ENCODE measurements at places on chromosomes 6 and 20. TPM values are rescaled to one million over a fixed set of nuclear protein-coding genes. Genes with fewer than 3 reads are reported as not detected.
A peak's percentile ranks its signal among the peaks of the same experiment; 100 is the strongest.

- DNase-seq = no peak
Measured at GRCh38 chr6:33676416-33677142, 34.9 kb downstream of the UQCC2 start.

DNA sequence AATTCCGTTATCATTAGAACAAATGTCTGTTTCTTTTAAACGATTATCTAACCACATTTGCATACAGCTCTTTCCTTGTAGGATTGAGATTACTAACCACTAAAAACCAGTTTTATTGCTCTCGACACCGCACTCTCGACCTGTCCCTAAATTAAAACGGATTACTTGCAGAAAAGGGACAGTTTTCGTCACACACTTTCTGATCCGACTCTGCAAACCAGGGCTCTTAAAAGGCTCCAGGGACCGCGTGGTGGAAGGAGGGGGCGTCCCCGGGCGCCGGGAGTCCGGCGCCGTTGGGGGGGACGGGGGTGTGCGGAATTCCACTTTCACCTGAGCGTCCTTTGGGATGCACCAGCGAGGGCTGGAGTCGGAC lies 731 bp downstream of the MAK start:
- DNase-seq = no peak

RIMS1 gene
- total RNA-seq = 1.3 TPM

CD83 gene
- total RNA-seq = 5.3 TPM

DNA sequence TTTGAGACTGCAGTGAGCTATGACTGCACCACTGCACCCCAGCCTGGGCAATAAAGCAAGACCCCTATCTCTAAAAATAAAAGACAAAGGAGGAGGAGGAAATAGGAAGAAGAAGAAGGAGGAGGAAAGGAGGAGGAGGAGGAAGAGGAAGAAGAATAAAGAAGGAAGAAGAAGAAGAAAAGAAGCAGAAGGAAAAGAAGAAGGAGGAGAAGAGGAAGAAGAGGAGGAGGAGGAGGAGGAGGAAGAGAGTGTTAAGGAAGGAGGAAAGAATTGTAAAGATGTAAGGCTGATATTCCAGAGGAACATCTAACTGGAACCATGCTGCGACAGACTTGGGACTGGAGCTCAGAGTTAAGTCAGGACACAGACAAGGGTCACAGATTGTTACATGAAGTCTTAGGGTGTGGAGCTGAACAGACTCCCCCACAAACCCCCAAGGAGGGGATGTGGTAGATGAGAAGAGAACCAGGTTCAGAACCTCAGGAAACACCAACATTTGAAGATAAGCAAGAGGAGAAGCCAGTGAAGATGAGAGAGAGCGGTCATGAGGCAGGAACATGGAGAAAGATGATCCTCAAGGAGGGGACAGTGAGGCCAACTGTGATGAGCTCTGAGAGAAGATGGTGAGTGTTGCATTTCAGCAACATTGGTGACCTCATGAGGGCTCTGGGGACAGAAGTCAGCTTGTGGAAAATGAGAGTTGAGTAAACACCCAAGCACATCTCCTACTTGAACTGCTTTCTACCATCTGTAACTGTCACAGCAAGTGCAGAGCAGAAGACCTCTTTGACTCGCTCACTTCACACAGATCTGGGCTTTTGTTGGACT lies 118.2 kb downstream of the CD164 start:
- no peak for DNase-seq

DNA sequence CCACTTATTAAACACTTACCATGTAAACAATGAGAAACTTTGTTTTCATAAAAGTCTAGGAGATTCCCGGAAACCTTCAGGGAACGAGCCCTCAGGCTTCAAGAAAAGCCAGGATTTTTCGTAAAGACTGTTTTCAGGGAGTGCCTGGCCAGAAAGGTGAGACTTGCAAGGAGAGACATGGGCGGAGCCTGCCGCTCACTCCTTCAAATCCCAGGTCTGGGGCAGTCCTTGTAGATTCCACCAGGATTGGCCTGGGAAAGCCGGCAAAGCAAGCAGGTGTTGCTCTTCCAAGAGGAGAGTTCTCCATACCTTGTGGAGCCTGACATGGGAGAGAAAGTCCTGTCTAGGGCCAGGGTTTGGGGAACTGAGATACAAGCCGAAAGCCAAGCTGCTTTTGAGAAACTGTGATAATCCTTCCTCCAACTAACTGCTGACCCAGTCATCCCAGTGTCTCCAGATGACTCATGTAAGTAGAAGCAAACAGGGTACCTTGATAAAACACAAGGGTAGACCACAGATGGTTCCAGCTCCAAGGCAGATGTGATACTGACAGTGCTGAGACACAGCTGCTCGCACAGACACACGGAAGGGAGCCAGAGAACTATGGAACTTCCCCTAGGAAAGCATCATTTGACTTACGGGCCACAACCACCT lies 69.4 kb upstream of the NAA20 start:
- DNase-seq = no peak

- no peak for DNase-seq
Measured at GRCh38 chr6:106692112-106692818, 62.9 kb downstream of the QRSL1 start.

DNA sequence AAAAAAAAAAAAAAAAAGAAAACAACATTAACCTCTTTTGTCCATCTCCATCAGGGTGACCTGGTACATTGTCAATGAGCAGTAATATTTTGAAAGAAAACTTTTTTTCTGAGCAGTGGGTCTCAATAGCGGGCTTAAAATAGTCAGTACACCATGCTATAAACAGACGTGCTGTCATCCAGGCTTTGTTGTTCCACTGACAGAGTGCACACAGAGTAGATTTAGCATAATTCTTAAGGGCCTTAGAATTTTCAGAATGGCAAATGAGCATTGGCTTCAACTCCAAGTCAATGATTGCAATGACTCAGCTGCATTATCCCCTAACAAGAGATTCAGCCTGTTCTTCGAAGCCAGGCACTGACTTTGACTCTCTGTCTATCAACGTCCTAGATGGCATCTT lies 35.6 kb downstream of the MAP7 start:
- DNase-seq = no peak

GRCh38 chr20:33061658-33062028 lies 7.9 kb downstream of the BPIFB3 start:
- DNase-seq = no peak

DNMT3B gene
- total RNA-seq = 1.5 TPM

TRAPPC3L gene
- total RNA-seq = not detected

GRCh38 chr20:64077876-64078551 lies 1.3 kb downstream of the RGS19 start:
- DNase-seq = no peak

GRCh38 chr6:14765721-14766390 lies 480.0 kb upstream of the JARID2 start:
- DNase-seq = no peak

DNA sequence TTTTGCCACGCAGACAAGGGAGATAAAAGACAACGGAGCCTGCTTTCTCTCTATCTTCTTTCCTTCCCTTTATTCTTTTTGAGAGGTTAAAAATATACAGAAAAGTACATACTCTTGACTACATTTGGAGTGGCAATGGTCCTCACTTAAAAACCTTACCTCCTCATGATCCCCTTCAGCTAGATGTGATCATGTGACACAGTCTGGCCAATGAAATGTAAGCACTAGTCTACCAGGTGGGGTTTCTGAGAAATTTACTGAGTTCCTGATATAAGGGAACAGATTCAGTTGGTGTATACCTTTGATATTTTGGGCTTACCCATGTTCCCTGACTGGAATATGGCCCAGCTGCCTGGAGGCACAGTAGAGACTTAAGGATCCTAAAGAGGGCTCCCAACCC lies 165.5 kb upstream of the BEND3 start:
- no peak for DNase-seq

GRCh38 chr20:23165307-23165750 lies 79.2 kb upstream of the CD93 start:
- no peak for DNase-seq

- no peak for DNase-seq
Measured at GRCh38 chr6:150328744-150329405, 39.9 kb upstream of the IYD start.

TNF gene
- total RNA-seq = not detected

GRCh38 chr6:116373940-116374339 lies 3.2 kb downstream of the DSE start:
- no peak for DNase-seq

DNA sequence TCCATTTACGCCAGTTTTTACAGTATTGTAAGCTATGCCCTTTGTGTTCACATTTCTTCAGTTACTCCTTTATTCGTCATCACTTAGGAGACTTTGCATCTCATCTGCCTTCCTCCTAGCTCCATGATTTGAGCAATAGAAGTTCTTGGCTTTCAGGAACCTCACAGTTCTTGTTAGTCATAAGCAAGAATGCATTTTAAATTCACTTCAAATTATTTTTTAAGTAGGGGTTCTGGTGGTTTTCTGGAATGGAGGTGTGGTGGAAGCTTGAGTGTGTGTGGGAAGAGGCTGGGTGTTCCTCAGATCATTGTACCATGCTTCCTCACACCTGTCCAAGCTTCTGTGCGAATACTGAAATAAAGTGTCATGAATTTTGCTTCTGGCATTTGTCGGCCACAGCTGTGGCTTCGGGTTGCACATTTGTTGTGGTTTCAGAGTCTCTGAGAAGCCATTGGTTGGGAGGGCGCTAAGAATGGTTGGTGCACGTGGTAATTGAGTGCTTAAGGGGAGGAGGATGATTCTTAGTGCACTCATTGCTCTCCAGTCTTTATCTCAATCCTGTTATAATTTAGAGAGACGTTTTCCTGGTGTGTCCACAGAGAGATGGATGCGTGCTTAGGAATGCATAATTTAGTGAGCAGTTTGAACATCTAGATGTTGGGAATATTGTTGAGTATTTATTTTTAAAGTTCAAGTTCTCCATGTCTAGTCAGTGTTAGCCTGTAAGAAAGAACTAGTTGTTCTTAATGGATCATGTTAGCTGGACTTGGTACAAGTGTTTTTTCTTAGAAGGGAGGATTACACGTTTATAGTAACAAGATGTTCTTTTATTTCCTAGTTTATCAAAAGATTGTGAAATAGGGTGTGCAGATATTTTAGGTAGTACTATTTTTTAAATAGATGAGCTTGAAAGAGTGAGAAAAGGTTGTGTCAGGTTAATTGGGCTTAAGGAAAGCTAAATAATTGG lies 31.9 kb downstream of the FOXO3 start:
- DNase-seq = peak; percentile 64

- DNase-seq = no peak
Measured at GRCh38 chr6:24257282-24257681, 100.6 kb downstream of the DCDC2 start.

DNA sequence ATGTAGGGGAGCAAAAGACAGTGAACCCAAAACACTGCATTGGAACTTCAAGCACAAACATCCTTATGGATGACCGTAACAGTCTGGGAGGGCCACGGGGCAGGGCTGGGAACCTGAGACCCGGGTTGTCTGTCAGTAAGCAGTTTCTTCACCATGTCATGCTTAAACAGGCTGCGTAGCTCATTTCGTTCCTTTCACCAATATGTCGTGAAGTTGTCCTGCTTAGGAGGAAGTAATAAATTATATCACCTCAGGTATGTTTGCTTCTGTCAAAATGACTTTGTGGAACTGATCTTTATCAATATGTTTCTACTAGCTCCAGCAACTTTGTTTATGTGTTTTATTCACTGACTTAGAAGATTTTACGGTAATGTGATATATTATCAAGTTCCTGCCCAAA lies 12.4 kb upstream of the MAK start:
- DNase-seq = no peak

SLC17A9 gene
- total RNA-seq = 3.9 TPM

PRL gene
- not detected for total RNA-seq

DNA sequence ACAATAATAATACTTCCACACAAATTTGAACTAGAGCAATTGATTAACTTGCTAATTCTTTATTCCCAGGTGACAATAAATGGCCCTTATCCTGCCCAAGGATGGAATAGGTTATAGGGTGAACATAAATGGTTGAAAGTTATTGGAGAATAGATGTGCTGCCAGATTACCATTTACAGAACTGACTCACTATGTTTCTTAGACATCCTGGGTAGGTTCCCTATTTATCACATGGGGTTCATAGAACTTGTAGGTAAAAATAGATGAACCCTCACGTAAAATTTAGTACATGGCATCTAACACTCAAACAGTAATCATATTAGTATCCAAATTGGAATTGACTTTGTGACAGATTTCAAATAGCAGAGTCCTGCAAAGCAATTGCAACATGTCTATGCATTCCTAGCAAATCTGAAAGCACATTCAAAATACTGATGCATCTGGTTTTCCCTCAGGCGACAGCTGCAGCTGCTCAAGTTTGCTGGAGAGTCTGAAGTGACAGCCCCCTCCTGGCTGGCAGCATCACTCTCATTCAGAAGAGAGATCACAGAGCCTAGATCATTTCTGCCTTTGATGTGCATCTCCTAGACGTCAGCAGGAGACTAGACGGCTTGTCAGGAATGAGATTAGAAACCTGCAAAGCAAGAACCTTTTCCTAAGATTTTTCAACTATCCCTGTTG lies 80.2 kb upstream of the RNF217 start:
- no peak for DNase-seq

DNA sequence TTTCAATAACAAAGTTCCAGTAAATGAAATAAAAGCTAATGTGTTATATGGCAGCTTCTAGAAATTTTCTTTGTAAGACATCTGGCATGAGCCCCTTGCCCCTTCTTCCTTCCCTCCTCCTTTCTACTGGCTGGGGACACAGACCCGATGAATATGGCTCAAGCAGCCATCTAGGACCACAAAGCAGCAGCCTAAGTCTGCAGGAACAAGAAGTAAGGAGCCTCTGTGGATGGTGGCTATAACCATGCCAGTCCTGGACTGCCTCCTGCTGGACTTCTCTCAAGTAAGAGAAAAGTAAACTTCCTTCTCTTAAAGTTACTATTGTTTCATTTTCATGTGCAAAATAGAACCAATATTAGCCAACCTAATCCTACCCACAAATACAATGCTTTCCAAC lies 114.9 kb upstream of the DST start:
- DNase-seq = no peak

TAGAP gene
- 9.8 TPM for total RNA-seq

ZNF217 gene
- total RNA-seq = 23.8 TPM

GRCh38 chr6:99119109-99120031 lies 171.6 kb upstream of the FBXL4 start:
- DNase-seq = no peak

COX4I2 gene
- 4.2 TPM for total RNA-seq

DNA sequence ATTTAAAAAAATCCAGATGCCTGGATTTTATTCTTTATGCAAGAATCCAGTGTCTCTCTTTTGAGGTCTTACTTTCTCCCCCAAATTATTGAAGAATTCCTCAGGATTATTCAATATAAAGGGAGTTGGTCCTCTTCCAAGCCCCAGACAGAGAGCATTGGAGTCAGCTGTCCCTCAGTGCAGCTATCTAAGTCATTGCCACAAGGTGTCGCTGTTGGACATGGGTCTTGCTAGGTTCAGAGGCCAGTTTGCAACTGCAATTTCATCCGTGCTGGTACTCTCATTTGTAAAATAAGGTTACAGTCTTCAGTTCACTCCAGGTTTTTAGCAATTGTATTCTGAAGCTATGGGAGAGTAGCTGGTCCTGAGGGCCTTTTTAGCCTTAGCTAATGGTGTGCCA lies 27.8 kb downstream of the CCN2 start:
- DNase-seq = peak; percentile 66

GRCh38 chr6:132020138-132020581 lies 69.0 kb upstream of the CCN2 start:
- DNase-seq = peak; percentile 33

Measured in tibial nerve (tissue), 4 donors.